Daoy (cell line): ENCODE measurements at places on chromosomes 16 and 17. TPM values are rescaled to one million over a fixed set of nuclear protein-coding genes. Genes with fewer than 3 reads are reported as not detected.
A peak's percentile ranks its signal among the peaks of the same experiment; 100 is the strongest.

DNA sequence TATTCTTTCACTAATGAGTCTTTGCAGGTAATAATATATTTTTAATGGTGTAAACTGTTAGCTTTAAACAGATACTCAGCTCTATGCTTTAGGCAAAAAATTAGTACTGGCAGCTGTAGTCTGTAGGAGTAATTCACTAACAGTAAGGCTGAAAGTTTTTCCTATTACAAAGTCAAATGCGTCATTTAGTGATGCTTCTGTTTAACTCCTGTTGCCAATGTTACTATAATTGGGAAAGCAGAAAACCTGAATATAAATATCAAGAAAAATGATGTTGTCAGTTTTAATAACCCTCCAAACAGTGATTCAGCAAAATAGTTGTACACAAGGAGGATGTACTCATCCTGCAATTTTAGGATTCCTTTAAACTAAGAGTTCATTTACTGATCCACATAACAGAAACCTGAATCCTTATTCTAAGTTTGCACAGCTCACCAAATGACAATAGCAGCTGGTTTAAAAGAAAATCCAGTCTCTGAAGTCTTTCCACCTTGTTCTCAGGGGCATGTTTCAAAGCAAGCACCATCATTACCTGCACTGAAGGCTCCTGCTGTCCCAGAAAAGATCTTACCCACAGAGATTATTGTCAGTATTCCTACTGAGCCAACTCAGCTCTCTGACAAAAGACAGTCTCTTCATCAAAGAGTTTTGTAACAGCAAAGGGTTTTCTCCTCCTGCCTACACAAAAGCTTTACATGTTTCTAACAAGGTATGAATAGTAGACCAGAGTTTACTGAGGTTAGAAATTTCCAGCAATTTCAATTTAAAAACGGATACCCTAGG is 4.2 kb downstream of the CDR2 start:
- no peak for DNase-seq

GRCh38 chr16:67546091-67546501 is 16.2 kb upstream of the CTCF start:
- DNase-seq = no peak

- no peak for DNase-seq
Observed at GRCh38 chr17:64017381-64017980, 3.0 kb downstream of the ICAM2 start.

GRCh38 chr17:33124871-33125551 is 133.4 kb downstream of the SPACA3 start:
- peak; percentile 34 for DNase-seq

Gene C1QTNF1
- 33.0 and 42.5 TPM in 2 replicates for total RNA-seq
